HFFc6 (cell line): ENCODE measurements at places on chromosomes 12 and 14. TPM values are rescaled to one million over a fixed set of nuclear protein-coding genes. Genes with fewer than 3 reads are reported as not detected.

DNA sequence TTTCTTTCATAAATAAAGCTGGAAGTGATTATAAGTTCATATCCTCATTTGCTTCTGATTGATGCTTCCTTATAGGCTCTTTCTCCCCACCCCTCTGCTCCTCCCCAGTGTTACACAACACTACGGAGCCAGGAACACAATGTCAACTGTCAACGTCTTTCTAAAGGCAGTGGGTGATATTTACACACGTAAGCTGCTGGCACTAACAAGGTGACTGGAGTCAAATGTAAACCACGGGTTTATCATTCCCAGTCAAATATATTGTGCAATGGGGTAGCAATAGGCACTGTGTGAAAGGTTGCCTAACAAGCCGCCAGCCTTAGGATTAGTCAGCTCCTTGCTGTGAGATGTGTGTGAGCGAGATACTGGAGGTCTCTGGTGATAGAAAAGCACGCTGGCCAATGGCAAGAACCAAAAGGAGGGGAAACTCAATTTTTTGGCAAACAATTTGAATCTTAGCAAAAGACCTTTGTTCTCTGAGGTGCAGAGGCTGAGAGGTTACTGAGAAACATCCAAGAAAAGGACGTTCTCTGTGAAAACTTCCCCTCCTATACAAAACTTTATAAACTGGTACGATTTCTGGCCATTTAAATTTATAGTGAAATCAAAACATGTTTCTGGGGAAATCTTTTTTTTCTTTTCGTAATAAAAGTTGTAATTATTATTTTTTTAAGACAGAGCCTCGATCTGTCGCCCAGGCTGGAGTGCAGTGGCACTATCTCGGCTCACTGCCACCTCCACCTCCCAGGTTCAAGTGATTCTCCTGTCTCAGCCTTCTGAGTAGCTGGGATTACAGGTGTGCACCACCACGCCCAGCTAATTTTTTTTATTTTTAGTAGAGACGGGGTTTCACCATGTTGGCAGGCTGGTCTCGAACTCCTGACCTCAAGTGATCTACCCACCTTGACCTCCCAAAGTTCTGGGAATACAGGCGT lies 22.3 kb upstream of the HECTD1 start:
- peak; percentile 88 for DNase-seq

GRCh38 chr14:80465546-80466220 lies 254.4 kb upstream of the DIO2 start:
- DNase-seq, result no peak

DNA sequence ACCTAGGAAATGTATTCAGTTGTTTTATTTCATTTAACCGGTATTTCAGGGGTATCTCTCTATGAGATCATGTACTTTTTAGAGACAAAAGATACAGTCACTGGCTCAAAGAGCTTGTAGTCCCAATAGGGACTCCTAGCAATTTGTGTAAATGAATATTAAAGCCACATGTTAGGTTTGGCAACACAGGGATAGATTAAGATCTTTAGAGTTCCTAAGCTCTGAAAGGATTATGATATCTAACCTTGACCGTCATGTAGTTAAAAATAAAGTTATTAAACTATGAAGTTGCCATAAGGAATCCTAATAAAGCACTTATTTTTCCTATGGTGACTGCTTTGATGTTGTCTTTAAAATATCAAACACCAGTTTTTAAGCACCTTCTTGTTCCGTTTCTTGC lies 100.4 kb upstream of the FGD4 start:
- peak; percentile 42 for DNase-seq

DNA sequence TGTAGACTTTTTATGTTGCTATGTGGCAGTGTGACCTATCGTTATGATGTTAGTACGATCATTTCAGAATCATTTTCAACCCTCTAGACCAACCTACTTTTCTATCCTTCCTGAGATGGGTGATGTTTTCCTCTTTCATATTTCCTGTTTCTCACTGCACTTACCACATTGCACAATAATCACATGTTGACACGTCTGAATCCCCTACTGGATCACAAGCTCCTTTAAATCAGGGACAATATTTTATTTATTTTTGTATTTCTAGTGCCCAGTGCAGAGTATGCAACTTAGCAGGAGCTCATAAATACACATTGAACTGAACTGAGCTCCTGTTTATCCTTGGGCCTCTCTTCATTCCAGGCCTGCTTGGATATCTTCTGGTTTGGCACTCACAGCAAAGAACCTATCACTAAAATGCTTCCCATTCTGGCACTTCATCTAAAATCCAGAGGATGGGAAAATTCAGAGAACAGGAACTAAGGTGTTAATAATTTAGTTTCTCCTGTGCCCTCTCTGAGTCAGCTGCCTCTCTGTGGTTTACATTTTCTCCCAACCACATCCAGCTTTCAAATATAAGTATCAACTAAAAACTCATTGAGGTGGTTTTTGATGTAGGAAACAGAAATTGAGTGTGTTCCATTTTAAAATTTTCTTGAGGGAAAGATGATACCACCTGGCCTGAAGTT lies 69.4 kb upstream of the DYRK2 start:
- DNase-seq, result no peak

DNA sequence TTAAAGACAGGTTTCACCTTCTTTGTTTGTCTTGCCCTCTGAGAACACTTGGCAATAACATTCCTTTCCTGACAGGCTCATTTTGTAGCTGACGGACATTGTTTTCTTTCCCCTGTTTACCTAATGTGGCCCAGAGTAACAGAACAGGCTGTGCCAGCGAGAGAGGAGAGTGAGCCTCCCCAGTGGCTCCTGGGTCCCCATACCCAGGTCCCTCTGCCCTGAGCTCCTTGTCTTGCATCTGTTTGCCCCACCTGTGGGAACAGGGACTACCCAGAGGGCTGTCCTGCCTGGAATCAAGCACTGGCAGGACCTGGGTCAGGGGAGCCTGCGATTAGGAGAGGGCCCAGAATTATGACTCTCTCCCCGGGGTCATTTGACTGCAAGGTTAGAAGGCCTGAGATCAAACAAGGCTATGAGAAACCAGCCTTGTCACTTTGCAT lies 222.9 kb downstream of the ZFP36L1 start:
- DNase-seq, result no peak

DNA sequence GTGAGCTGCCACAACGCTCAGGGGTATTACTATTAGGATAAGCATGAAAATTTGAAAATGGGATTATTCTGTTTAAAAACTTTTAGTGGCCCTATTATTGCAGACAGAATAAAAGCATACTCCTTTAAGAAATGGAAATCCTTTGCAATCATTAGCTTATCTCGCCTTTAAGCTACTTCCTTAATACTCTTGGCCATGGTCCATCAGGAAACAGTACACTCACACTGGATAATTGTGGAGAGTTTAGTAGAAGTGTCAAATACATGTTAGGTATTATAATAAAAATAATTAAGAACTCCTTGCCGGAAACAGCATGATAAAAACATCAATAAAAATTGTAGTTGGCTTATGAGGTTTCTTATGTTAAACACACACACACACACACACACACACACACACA lies 100.4 kb upstream of the PPFIA2 start:
- DNase-seq, result no peak

DNA sequence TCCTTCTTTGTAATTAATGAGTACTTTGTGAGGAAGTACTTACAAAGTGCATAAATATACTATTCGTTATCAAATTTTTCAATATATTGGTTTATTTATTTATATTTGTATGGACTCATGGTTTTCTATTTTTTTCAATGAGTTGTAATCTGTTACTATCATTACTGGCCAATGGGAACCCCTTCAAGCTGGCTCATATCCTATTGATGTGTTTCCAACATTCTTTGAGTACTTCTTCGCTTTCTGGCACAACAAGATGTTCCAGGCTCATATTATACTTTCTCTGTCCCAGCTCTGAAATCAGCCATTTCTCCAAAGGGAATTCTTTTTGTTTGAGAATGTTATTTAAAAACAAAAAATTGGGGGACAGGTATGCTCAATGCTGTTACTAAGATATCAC lies 17.5 kb downstream of the YBX3 start:
- DNase-seq, result peak; percentile 32

DNA sequence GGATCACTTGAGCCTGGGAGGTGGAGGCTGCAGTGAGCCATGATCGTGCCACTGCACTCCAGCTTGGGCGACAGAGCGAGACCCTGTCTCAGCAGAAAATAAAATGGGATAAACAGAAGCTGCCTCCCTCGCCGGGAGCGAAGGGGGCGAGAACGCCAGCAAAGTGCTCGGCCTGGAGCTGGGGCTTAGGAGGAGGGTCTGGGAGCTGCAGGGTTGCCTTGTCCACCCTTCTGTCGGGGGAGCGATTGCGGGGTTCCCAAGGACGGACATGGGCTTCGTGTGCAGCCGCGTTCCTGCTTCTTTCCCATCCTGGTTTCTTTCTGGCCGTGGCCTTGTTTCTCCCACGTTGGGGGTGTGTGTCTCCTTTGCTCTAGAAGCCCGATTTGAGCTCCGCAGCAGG lies 27.9 kb upstream of the MLXIP start:
- DNase-seq, result no peak

GRCh38 chr14:31200702-31200990 lies 6.9 kb downstream of the HECTD1 start:
- no peak for DNase-seq

DNA sequence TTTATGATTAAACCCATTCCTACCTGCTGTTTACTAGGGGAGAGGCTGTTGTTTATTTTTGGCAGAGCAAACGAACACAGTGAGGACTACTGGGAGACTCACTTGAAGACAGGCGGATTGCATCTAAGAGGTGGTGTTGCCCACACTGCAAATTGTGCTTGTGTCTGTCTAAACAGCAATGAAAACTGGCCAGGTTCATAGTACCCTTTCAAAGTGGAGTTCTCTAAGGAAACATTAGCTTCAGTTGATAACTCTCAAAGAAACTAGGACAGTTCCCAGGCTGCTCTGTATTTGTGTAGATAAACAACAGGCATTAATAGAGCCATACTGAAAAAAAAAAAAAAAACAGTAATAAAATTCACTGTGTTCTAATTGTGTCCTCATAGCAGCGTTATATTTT lies 466.0 kb upstream of the RGS6 start:
- no peak for DNase-seq

DNA sequence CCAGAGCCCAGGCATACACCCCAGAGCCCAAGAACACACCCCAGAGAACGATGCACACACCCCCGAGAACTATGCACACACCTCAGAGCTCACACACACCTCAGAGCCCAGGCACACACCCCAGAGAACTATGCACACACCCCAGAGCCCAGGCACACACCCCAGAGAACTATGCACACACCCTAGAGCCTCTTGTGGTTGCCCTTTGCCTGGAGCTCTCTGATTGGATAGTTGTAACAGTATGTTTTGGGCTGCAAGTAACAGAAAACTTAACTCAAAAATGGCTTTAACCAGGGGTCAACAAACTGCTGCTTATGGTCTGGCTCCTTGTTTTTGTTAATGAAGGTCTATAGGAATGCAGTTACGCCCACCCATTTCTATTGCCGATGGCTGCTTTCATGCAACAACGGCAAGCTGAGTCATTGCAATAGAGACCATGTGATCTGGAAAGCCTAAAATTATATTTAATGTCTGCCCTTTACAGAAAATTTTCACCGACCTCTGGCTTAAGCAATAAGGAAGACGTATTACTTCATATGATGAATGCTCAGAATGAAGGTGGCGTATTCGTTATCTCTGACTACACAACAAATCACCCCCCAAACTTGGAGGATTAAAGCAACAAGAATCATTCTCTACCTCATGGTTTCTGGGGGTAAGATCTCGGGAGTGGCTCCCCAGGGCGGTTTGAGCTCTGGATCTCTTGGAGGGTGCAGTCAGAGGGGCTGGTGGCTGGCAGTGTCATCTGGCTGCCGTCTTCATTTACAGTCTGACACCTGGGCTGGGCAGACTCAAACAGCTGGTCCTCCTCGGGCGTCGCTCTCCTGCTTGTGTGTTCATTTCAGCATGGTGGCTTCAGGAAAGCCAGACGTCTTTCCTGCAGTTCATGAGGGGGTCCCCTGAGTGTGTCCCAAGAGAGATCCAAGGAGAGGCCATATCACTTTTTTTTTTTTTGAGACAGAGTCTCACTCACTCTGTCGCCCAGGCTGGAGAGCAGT lies 66.3 kb upstream of the NCOR2 start:
- DNase-seq, result no peak

GRCh38 chr12:12724421-12725085 lies 7.4 kb downstream of the CDKN1B start:
- DNase-seq, result no peak

GRCh38 chr14:32324601-32325000 lies 4.5 kb upstream of the AKAP6 start:
- DNase-seq, result no peak

DNA sequence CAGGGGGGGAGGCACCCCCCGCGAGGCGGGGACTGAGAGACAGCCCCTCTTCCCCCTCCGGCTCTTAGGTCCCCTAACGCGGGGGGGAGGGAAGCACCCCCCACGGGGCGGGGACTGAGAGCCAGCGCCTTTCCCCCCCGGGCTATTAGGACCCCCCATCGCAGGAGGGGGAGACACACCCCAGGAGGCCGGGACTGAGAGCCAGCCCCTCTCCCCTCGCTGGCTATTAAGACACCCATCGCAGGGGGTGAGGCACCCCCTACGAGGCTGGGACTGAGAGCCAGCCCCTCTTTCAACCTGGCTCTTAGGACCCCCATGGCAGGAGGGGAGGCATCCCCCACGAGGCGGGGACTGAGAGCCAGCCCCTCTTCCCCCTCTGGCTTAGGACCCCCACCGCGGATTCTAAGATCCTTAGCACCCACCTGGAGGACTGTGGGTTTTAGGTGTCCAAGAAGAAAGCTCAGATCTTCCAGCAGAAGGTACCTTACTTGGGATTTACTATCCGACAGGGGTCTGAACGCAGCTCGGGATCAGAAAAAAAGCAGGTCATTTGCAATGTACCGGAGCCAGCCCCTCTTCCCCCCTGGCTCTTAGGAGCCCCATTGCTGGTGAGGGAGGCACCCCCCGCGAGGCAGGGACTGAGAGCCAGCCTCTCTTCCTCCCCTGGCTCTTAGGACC lies 197.8 kb upstream of the PZP start:
- DNase-seq, result no peak

GRCh38 chr12:72610342-72610741 lies 338.2 kb downstream of the TRHDE start:
- DNase-seq, result no peak

DNA sequence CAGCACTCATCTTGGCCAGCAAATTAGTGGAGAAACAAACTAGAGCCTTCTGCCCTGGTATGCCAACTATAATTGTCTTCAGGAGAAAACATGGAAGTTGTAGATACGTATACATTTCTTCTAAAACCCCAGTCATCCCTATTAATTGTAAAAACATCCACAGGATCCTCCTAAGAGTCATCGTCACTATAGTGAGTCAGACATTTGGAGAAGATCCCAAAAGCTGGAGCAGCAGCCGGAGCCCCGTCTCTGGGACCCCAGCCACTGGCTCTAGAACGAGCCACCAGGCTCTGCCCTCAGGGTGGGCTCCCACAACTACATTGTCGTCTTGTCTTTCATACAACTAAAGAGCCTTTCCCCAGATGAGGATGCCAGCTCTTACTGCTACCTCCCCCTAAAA lies 15.5 kb downstream of the PRKAB1 start:
- peak; percentile 74 for DNase-seq

Gene GPR84
- not detected in 3 replicates for total RNA-seq

Gene LHX5
- not detected in 3 replicates for total RNA-seq

Gene ORAI1
- total RNA-seq, result 18.5 to 26.9 TPM (median 22.3 TPM) in 3 replicates

Gene FAM90A1
- 0.20 to 0.66 TPM in 2 of 3 replicates, not detected in the other for total RNA-seq

Gene SLC25A21
- 0.41 to 1.1 TPM (median 0.58 TPM) in 3 replicates for total RNA-seq

Gene HAL
- 0.16 TPM in 1 of 2 replicates, not detected in the other for total RNA-seq

Gene DCN
- 16.7 to 54.3 TPM (median 19.8 TPM) in 3 replicates for total RNA-seq

Gene OR4E2
- not detected in 3 replicates for total RNA-seq

Gene C12orf54
- total RNA-seq, result not detected in 3 replicates

Gene NDUFB1
- 132 to 160 TPM (median 142 TPM) in 3 replicates for total RNA-seq
